ENCODE measurements at places on chromosomes 1 and 21. TPM values are rescaled to one million over a fixed set of nuclear protein-coding genes. Genes with fewer than 3 reads are reported as not detected.

KRTAP10-2 gene
- not detected for total RNA-seq

URB1 gene
- total RNA-seq, result 30.0 TPM

GPR37L1 gene
- not detected for total RNA-seq

FNBP1L gene
- total RNA-seq, result 8.7 TPM

DCDC2B gene
- total RNA-seq, result not detected

GBP4 gene
- 0.66 TPM for total RNA-seq
